CD8-positive, alpha-beta memory T cell (primary cell): ENCODE measurements at places on chromosomes 2 and 18. TPM values are rescaled to one million over a fixed set of nuclear protein-coding genes. Genes with fewer than 3 reads are reported as not detected.

Gene ANKRD30BL
- polyA plus RNA-seq, result not detected

Gene ITGB6
- not detected for polyA plus RNA-seq

- DNase-seq, result no peak
Observed at GRCh38 chr18:79453816-79454735, 58.3 kb downstream of the NFATC1 start.

Gene COL3A1
- polyA plus RNA-seq, result not detected

Gene NR4A2
- 25.5 TPM for polyA plus RNA-seq

DNA sequence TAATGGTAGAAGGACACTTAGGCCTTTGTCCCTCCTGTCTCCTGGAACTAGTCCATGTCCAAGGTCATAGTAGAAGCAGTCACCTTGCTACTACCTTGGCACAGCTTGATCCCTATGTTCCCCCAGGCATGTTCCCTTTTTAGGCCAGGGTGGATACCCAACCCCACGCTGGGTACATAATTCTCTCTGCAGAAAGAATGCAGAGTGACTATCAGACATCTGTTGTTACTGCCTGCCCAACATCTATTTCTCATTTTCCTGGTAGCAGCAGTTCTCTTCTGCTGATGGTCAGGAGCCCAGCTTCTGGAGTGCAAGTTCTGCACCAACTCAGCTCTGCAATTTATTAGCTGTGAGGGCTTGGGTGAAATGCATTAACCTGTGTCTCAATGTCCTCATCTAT lies 4.4 kb upstream of the METTL21A start:
- no peak for DNase-seq

- no peak for DNase-seq
Observed at GRCh38 chr18:49301608-49302007, 158.8 kb downstream of the DYM start.
